ENCODE measurements at places on chromosomes 16 and 17.
A peak's percentile ranks its signal among the peaks of the same experiment; 100 is the strongest.

- DNase-seq = no peak
These were observed 354.1 kb downstream of the KCNJ2 start for GRCh38 chr17:70523426-70523825.

DNA sequence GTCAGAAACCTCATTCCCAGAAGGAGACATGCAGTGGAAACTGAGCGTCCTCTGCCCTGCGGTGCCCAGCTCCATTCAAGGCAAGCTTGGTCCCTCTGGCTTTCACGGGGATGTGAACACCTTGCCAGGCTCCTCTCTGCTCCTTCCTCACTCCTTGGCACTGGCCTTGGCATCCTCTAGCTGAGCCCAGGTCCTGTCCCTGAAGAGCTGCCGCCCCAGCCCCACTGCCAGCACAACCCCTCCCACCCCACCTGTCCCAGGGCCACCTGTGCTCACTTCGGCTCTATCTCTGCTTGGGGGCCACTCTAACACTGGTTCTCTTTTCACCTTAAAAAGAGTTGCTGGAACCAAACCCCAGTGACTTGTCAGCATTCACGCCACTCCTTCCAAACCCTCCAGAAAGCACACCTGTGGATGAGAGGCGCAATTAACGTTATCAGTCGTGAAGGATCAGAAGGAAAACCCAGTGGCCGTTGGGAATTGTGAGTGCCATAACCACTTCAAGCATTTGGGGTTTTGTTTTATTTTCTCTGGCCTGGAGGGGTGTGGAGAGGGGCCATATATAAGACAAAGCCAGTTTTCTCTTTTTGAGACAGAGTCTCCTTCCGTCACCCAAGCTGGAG, 103.7 kb downstream of the AXIN2 start:
- no peak for DNase-seq

DNA sequence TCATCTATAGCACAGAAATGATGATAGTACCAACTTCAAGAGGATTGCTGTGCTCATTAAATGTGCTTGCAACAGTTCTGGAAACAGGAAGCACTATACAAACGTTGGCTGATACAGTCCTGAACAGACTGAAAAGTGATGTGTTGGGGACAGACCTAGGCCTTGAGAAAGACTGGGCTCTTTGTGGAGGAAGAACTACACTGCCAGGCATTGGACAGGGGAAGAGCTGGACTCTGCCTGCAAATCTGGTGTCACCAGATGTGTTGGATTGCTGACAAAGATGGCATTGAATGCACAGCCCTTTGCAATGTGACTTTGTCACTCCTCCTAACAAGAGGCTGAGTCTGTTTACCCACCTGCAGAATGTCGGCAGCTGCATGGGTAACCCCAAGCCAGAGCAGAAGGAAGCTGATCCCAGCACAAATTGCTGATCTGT, 12.4 kb upstream of the ST6GALNAC2 start:
- peak; percentile 70 for DNase-seq

GRCh38 chr16:85824161-85825135, 25.0 kb downstream of the COX4I1 start:
- no peak for DNase-seq

DNA sequence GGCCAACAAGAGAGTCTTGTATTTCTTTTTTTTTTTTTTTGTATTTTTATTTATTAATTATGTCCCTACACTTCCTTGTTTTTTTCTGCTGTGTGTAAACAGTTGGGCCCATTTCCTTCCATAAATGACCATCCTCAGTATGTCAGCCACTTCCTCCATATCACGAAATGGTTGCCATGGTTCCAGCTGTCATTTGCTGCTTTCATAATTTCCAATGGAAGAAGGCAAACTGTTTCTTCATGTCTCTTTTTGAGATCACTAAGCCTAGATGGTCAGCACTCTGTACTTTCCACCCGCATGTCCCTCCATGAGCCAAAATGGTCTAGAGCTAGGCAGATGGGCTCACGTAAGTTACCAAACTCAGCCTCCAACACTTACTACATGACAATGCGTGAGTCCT, 133.5 kb upstream of the FOXF1 start:
- DNase-seq = no peak

- no peak for DNase-seq
These were observed 157.9 kb downstream of the TOX3 start for GRCh38 chr16:52389045-52389444.

All from NCI-H1436 treated with DMSO at 0.1 percent for 48 hours (cell line).